ENCODE measurements at places on chromosomes 13 and 19.
A peak's percentile ranks its signal among the peaks of the same experiment; 100 is the strongest.

DNA sequence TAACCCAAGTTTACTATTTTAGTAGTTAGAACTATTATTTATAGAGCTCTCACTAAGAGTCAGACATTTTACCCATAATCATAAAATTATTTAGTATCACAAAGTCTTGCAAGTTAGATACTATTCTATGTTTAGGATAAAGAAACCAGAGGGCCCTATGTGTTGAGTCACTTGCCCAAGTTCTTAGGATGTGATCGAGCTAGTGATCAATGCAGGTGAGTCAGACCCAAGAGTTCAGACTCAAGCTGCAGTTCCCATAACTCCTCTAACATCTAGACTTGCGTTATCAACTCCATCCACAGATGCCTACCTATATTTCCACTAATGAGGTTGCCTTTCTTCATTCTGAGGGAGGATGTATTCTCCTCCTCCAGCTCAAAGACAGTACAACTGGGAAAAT, 53.8 kb downstream of the DACH1 start:
- DNase-seq, result no peak

- DNase-seq, result no peak
Observed at GRCh38 chr19:19448238-19448544, 42.7 kb downstream of the GATAD2A start.

GRCh38 chr19:20165971-20166592, 932 bp upstream of the ZNF486 start:
- DNase-seq, result no peak

- DNase-seq, result peak; percentile 17
Observed at GRCh38 chr13:112102243-112102642, 35.3 kb downstream of the SOX1 start.

DNA sequence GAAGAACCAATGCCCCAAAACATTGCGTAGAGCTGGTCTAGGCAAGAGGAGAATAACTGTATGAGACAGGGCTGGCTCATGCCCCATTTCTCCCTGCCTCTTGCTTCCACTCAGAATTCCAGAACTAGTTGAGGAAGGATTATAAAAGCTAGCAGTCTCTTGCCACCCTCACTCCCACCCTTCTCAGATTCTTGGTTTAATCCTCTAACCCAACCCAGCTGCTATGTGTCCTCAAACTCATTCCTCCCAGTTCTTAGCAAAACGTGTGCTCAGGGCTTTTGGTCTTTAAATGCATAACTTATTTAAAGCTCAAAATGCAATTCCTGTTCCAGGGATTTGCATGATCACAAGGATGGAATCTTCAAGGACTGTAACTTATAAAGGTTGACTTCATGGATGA, 466.3 kb downstream of the COG6 start:
- DNase-seq, result no peak

Measured in SHP77 (cell line).